ENCODE measurements at places on chromosomes 6 and 20.
A peak's percentile ranks its signal among the peaks of the same experiment; 100 is the strongest.

DNA sequence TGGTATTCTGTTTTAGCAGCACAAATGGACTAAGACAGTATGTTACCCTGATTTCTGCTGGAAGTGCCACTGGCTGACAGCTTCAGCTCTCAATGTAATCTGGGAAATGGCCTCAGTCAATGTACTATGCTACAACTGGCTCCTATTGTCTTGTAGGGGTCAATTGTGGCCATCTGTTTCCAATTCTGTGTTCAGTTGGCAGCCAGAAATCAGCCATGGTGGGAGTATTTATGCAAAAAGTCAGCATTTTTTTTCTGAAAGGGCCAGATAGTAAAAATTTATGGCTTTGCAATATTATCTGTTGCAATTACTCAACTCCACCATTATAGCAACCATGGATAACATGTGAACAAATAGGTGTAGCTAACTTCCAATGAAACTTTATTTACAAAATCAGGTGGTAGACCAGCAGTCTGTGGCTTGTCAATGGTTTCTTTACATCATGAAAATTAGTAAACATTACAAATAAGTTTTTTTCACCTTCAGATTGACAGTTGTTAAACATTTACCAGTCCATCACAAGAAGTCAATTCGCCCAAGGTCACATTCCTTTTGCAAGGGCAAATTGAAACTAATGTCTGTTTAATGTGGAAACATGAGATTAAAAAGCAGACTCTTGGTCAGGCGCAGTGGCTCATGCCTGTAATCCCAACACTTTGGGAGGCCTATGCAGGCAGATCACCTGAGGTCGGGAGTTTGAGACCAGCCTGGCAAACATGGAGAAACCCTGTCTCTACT lies 58.3 kb upstream of the TSHZ2 start:
- DNase-seq: no peak

DNA sequence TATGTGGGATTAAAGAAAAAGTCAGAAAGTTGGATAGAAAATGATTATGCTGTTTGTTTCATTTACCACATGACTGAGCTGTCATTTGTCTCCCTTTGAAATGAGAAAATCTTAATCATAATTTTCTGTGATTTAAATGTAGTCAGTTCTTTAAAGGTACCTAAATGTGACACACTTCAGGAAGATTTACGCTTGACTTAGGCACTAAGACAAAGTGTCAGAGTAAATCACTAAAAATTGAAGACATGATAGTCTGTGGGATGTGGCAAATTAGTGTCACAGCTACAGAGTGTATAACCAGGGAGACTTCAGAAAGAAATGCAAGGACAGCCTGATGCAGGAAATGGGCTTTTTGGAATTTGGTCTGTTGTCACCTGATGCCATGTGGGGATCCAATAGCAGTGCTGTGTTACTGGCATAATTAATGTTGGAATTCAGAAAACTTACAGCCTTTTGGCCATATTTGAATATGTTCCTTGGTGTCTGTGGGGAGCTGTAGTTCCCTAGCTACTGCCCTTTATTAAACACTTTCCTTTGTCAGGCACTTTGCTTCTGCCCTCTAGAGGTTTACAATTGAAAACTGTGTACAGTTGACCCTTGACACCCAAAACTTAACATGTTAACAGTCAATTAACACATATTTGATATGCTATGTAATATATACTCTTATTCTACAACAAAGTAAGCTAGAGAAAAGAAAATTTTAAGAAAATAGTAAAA lies 493.8 kb downstream of the UTRN start:
- no peak for DNase-seq

DNA sequence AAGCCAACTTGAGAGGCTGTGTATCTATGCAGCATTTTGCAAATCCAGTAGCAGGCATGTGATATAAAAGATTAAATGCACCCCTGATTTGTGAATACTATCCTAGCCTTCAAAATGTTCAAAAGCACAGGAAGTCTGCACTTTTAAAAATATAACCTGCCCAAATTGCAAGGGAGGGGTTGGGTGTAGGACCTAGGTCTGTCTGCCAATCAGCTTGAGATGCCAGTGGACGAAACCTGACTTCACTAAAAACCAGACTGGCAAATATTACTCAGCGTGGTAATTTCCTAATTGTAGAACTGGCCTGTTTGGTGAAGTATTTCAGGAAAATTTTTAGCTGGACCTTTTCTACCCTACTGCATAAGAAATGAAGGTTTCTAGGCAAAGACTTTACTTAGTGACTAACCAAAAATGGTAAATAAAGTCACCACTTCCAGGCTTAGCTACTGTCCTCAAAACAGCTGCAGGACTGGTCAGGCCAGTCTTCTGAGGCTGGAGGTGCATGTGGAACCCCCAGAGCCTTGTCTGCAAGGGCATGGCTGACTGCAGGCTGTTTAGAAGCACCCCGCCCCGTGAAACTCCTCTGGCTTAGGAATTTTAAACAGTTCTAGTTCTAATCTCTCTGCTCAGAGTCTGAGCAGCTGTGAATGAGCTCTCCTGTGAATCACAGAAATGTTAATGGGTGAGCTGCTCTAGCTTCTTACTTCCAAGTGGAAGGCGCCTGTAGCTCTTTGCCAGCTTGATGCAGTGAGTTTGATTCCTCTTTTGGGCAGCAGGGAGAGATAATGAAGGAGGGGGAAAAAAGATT lies 104.4 kb upstream of the ESR1 start:
- DNase-seq: no peak

- DNase-seq: no peak
Measured at GRCh38 chr6:119523556-119523955, 174.0 kb upstream of the MAN1A1 start.

DNA sequence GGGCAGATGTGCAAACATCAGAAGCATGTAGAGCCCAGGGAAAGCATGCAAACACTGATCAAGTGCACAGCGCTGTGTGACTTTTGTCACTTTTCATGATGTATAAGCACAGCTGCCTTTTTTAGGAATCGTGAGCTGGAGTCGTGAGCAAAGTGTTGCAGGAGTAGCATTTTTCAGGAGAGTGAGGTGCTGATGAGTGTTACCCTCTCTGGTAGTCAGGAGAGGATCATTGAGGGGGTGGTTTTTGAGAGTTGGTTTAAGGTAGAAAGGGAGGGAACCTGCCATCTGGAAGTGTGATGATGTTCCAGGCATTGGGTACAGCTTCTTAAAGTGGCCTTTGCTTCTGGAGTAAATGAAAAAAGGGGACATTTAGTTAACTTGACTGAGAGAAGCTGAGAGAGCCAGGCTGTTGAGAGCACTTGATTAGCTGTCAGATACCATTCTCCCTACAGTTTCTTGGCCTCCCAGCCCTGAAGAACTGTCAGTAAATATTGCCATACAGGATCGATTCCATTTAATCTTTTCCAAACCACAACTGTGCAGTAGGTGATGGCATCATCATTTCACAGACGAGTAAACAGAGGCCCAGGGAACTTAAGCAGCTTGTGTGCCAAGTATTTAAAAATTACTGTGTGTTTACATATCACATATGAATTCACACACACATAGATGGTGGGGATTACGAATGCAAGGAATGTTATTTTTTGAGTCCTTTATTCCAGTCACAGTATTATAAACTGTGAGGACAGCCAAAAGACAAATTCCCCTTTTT lies 28.9 kb downstream of the TPD52L1 start:
- no peak for DNase-seq

- no peak for DNase-seq
Measured at GRCh38 chr6:79608334-79609224, 22.6 kb upstream of the SH3BGRL2 start.

DNA sequence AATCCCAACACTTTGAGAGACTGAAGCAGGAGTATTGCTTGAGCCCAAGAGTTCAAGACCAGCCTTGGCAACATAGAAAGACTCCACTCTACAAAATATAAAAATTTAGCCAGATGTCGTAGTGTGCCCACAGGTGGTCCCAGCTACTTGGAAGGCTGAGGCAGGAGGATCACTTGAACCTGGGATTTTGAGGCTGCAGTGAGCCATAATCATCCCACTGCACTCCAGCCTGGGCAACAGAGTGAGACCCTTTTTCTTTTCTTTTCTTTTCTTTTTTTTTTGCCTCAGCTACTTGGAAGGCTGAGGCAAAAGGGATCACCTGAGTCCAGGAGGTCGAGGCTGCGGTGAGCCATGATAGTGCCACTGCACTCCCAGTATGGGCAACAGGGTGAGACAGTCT lies 17.9 kb downstream of the FASTKD5 start:
- DNase-seq: no peak

DNA sequence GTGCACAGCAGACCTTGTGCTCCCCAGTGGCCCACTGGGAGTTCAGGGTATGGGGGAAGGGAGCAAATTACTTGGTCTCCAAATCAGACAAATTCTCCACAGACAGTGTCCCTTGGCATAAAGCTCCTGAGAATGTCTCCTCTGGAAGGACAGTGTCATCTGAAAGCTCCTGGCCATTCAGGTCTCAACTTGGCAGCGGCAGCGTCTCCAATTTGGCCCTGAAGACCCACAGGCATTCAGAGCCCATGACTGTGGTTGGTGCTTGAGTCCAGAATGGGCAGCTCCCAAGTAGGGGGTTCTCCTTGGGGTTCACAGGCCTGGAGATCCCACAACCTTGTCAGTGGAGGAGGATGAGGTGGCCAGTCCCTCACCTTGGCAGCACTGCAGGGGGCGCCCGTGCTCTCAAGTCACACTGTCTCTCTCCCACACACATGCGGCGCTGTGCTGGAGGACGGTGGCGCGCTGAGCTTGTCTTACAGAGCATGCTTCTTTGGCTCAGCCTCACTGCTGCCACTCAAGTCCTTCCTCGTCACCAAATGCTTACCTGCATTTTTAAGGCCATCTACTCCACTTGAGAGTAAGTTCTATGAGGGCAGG lies 20.7 kb downstream of the DYNLRB1 start:
- peak; percentile 75 for DNase-seq

- no peak for DNase-seq
Measured at GRCh38 chr20:62437496-62437895, 10.2 kb upstream of the RBBP8NL start.

GRCh38 chr6:31005249-31006020 lies 4.8 kb upstream of the MUC22 start:
- no peak for DNase-seq

- no peak for DNase-seq
Measured at GRCh38 chr6:17268114-17268513, 13.0 kb upstream of the RBM24 start.

DNA sequence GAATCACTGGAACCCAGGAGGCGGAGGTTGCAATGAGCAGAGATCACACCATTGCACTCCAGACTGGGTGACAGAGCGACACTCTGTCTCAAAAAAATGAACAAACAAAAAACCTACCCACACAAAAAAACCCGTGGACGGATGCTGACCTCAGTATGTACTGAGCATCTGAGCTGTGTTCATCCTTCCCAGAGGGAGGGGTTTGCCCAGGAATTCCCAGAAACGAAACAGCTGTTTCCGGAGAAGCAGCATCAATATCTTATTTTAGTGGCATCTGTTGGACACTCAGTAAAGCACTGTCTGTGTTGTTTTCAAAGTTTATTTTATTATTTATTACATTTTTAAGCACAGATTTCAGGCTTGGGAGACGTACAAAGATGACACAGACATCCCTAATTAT lies 18.7 kb downstream of the NANP start:
- DNase-seq: no peak

- peak; percentile 16 for DNase-seq
Measured at GRCh38 chr6:137309078-137309762, 90.0 kb upstream of the IFNGR1 start.

DNA sequence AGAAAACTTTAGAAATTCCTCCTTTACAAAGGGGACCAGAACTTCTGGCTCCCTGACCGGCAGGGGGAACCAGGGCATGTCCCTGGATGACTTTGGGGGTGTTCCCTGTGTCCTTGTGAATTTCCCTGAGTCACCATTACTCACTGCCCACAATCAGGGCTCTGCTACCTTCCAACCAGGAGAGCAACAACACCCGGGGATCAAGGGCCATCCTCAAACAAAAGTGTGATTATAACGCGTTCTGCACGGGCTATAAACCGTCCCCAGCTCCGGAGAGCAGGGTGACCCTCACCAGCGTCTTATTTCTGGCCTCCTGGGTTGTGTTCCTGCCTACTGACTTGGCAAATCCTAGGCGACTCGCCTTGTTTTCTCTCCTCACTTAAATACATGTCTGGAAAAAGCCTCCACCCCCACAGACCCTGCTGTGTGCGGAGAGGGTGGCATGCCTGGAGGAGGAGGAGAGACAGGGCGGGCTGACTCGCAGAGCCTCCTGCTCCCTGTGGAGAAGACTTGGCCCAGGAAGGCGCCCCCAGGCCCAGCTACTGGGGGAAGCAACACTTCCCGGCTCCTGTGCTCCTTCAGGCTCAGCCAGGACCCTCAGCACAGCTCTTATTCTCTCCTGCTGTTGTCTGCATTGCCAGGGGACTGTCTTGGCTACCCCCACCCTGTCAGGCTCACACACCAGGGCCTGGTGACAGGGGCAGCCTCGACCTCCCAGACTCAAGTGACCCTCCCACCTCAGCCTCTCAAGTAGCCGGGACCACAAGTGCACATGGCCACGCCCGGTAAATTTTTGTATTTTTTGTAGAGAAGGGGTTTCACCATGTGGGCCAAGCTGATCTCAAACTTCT lies 54.1 kb downstream of the FGD2 start:
- peak; percentile 76 for DNase-seq

- no peak for DNase-seq
Measured at GRCh38 chr6:83086751-83087150, 19.3 kb downstream of the DOP1A start.

DNA sequence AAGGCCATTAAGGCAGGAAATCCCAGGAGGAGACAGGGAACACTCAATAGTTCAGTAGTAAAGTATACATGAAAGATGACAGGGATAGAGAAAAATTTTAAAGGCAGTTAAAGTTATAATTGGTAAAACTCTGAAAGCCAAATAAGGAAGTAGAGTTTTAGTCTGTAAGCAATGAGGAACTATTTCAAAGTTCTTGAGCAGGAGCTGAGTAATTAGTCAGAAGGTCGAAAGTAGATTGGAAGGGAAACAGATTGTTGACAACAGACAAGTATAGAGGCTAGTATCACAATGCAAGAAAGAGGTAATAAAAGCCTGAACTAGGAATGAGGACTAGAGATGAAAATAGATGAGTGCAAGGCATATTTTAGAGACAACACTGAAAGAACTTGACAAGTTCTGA lies 150.3 kb downstream of the CDK19 start:
- peak; percentile 76 for DNase-seq

Measured in NB4 (cell line).